ENCODE measurements at places on chromosomes 16 and 17.

DNA sequence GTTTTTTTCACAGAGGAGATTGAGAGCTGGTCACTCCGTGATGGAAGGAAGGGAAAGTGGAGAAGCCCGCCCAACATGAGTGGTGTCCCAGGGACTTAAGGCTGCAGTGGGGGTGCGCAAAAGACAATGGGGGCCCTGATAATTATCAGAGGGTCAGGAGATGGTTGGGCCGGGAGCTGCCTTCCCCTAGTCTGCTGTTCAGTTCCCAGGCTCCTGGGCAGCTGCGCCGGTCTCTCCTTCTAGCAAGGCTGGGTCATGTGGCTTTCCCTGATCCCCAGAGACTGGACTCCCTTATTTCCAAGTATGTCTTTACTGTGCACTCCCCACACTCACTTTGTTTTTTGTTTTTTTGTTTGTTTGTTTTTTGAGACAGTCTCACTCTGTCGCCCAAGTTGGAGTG lies 16.2 kb downstream of the CYGB start:
- DNase-seq = no peak

DNA sequence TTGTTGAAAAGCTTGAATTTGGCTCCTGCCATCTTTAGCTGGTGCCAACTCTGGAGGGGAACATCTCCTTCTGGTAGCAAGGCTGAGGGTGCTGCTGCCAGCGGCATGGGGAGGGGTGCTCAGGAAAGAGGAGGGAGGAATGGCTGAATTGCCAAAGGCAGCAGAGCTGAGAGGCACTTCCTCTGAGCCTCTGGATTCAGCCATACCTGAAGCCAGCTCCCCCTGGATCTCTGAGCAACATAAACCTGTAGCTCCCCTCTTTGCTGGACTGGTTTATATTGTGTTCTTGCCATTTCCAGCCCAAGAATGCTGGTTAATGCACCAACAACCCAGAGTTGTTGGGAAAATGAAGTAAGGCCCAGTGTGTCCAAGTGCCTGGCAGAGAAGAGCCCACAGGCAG lies 7.4 kb downstream of the MEFV start:
- no peak for DNase-seq

DNA sequence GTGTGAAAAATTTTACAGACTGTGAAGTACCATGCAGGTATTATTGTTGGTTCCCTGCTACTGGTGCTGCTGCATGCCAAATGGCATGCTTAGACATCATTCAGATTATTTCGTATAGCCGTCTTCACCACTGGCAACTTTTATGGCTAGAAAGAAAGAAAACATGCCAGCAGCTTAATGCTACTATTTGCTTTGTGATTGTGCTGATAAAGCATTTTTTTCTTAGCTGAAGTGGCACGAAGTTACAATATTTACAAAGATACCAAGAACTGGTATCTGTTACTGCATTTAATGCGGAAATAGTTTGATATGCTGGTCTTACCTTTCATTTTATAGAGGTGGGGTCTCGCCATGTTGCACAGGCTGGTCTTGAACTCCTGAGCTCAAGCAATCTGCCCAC lies 8.2 kb downstream of the ZNHIT3 start:
- no peak for DNase-seq

DNA sequence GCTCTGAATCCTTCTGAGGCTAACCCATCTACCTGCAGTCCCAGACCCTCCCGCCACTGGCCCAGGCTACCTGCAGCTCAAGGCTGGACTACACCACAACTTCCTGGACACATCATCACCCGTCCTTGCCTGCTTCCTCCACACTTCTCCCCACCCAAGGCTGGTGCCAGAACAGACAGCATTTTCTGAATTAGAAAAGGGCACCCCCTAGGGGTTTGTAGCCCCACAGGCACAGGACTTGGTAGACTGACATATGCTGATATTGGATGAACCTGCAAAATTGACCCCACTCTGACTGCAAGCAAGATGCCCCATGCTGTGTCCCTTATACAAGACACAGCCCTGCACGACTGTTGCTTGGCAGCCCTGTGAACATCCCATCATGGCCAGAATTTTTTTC lies 271.5 kb upstream of the C16orf82 start:
- DNase-seq = no peak

DNA sequence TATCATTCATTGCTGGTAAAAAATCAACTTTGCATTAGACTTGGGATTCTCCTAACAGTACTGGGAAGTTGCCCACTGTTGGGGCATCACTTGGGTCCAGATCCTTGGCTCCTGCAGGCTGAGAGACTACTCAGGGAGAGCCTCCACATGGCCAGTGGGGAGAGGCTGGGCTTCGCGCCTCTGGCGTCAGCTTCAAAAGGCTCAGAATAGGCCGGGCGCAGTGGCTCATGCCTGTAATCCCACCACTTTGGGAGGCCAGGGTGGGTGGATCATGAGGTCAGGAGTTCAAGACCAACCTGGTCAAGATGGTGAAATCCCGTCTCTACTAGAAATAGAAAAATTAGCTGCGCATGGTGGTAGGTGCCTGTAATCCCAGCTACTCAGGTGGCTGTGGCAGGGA lies 3.4 kb upstream of the CSHL1 start:
- DNase-seq = no peak

GRCh38 chr17:56630202-56630601 lies 36.7 kb downstream of the NOG start:
- DNase-seq = no peak

- no peak for DNase-seq
Observed at GRCh38 chr17:50055426-50056216, at the start of gene ITGA3. TSS of gene ITGA3 (plus strand) at chr17:50056110. CDS start at chr17:50056440, 330 bp downstream.

DNA sequence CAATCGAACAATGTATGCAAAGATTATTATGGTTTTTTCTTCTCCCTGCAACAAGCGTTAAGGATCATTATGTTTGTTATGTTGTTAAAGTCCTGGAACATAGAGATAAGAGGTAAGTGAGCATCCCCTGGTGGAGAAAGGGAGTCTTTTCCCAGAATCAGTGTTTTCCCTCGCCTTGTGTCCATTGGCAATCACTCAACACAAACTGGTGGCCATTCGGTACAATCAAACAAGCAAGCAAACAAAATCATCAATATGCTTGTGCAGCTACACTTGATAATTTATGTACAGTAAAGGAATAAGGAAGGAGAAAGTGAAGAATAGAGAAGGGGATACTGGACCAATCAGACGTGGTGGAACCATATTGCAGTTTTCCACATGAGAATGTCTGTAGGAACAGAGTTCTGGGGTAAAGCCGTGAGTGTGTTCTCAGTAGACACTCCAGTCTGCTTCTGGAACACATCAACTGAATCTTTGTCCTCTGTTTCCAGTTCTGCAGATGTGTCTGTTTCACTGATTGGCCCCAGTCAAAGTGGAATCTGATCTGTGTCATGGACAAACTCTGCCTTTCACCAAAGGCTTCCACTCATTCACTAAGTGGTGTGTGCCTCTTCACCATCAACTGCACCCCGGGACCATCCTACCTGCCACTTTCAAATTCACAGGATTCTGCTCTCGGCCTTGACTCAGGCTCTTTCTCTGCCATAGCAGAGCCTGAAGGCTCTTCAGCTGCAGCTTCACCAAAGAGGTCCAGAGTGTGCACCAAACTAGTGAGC lies 169.5 kb downstream of the AHSP start:
- DNase-seq = no peak

DNA sequence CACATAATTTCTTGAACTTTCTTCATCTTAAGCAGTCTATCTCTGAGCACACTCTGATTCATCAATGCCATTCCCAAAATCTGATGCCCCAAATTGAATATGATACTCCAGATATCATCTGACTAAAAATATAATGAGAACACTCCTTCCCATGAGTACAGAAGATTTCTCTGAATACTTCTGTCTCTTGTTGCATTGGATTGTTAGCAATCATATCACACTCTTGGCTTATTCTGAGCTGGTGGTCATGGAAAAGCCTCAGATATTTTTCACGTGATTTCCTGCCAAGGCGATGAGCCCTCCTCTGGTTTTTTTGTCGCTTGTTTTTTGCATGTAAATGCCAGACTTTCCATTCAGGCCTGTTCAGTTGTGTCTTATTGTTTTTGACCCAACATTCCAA lies 87.2 kb downstream of the NOG start:
- DNase-seq = no peak

- DNase-seq = no peak
Observed at GRCh38 chr16:84930298-84931106, 80.8 kb downstream of the ZDHHC7 start.

DNA sequence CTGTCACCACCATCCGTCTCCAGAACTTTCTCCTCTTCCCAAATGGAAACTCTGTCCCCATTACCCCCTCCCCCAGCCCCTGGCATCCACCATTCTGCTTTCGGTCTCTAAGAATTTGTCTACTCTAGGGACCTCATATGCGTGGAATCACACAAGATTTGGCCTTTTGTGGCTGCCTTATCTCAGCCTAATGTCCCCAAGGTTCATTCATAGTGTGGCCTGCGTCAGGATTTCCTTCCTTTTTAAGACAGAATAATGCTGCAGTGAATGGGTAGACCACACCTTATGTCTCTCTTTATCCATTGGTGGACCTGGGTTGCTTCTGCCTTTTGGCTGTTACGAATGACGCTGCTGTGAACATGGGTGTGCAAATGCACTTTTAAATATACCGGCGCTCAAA lies 139.7 kb upstream of the PLCG2 start:
- DNase-seq = no peak

DNA sequence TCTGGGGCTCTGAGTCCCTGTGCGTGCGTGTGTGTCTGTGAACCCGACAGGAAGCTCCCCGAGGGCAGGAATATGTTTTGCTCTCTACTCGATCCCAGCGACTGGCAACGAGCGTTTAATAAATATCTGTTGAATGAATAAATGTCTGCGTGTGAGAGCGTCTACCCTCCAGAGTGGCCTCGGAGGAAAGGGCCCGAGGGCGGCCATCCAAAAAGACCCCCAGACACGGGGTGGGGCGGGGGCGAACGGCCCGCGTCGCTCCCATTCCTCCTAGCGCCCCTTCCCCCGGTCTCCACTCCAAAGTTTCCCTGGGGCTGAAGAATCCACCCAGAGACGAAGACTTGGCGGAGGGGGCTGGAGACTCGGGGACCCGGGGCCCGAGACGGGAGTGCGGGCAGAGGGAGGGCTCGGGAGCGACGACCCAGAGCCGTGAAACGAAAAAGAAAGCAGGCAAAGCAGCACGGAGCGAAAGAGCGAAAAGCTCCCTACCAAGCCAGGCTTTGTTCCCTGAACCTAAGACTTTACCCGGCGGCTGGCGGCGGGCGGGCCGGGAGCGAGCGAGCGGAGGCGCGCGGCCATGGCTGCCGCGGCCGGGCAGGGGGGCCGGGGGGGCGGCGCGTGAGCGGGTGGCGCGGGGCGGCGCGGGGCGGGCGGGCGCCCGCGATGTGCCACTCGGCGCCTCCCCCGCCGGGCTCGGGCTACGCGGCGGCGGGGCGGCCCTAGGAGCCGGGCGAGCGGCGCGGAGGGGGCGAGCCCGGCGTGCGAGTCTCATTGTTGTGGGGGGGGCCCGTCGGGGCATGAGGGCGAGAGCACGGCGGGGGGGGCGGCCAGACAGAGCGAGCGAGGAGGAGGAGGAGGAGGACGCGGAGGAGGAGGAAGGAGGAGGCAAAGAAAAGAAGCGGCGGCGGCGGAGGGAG lies at the start of gene MLLT6:
TSS of gene MLLT6 (plus strand) at position 668 of the 917 bp plus-strand sequence. CDS start 360 bp downstream, outside the sequence.
- peak; percentile 60 for DNase-seq

DNA sequence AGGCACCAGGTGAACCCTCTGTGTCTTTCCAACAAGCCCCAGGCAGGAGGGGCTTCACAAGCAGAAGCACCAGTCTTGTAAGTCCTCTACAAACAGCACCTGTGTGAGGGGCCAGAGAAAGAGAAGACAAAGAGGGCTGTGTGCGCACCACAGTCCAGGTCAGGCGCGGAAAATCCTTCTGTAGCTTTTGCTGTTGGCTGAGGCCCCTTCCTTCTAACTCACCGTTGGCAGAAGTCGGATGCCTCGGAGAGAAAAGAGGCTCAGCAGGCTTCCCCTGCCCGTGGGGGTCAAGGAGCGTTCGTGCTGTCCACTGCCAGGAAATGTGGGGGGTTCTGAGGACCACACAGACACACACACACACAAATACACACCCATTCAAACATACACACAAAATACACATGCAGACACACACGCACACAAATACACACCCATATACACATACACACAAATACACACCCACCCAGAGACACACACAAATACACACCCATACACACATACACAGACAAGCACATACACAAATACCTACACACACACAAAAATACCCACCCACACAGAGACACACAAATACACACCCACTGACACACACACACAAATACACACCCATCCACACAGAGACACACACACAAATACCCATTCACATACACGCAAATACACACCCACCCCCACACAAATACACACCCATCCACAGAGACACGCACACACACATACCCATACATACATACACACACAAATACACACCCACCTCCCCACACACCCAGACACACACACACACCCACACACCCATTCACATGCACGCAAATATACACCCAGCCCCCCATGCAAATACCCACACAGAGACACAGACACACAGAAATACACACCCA lies 6.8 kb downstream of the ZG16B start:
- DNase-seq = no peak

DNA sequence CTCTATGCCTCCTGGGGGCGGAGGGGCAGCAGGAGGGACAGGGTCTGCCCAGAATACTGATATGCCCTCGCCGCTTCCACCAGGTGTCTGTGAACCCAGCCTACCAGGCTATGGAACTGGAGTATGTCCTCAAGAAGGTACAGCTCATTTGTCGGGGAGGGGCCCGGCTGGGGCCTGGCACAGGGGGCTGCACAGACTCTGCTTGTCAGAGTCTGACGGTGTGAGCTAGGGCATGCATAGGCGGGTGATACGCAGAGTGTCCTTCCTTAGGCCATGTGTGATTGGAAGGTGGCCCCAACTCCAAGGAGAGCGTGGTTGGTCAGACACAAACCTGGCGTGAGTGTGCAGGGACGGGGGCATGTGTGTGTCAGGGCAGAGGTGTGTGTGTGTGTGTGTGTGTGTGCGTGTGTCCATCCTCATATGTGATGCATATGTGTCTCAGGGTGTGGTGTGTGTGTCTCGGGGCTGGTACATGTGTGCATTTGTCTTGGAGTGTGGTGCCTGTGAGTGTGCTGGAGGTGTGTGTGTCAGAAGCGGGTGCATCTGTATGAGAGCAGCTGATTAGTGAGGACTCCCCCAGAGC lies 7.0 kb downstream of the CHAD start:
- DNase-seq = no peak

DNA sequence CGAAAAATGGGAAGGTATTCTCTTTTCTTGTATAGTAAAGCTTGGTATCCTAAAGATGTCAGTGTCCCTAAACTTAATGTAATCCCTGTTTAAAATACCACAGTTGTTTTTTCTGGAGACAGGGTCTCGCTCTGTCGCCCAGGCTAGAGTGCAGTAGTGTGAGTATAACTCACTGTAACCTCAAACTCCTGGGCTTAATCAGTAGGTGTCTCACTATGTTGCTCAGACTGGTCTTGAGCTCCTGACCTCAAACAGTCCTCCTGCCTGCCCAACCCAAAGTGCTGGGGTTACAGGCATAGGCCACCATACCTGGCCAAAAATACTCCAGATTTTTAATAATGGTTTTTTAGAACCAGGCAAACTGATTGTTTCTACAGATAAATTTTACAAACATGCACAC lies 8.2 kb downstream of the DCAF7 start:
- DNase-seq = no peak

- no peak for DNase-seq
Observed at GRCh38 chr16:89921702-89922476, 1.3 kb upstream of the TUBB3 start.

GRCh38 chr17:4845118-4845517 lies 12.0 kb downstream of the MINK1 start:
- no peak for DNase-seq

- no peak for DNase-seq
Observed at GRCh38 chr17:72618001-72618509, 474.4 kb downstream of the SLC39A11 start.
